ENCODE measurements at places on chromosomes 4 and X.
A peak's percentile ranks its signal among the peaks of the same experiment; 100 is the strongest.

GRCh38 chr4:40812386-40812785 is 62.6 kb downstream of the NSUN7 start:
- DNase-seq, result no peak

DNA sequence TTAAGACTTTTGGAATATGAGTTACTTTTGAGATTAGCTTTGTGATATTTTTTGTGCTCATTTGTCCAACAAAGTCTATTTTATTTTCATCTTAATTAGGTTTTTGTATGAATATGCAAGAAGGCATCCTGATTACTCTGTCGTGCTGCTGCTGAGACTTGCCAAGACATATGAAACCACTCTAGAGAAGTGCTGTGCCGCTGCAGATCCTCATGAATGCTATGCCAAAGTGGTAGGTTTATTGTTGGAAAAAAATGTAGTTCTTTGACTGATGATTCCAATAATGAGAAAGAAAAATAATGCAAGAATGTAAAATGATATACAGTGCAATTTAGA is 10.8 kb downstream of the ALB start:
- no peak for DNase-seq

DNA sequence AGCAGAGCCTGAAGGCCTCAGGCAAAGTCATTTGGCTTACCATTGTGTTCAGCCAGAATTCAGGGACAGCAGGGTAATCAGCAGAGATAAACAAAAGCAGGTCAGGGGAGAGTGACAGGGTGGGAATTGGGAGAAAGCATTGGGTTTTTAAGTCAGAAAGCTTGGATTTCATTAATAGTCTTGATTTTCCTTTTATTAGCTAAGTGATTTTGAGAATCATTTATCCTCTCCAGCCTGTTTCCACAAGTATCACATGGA is 410.1 kb downstream of the HNRNPD start:
- DNase-seq, result no peak

GRCh38 chr4:88008122-88008742 is 797 bp downstream of the PKD2 start:
- DNase-seq, result no peak

GRCh38 chr4:119834906-119835612 is 206.5 kb upstream of the PDE5A start:
- DNase-seq, result no peak

DNA sequence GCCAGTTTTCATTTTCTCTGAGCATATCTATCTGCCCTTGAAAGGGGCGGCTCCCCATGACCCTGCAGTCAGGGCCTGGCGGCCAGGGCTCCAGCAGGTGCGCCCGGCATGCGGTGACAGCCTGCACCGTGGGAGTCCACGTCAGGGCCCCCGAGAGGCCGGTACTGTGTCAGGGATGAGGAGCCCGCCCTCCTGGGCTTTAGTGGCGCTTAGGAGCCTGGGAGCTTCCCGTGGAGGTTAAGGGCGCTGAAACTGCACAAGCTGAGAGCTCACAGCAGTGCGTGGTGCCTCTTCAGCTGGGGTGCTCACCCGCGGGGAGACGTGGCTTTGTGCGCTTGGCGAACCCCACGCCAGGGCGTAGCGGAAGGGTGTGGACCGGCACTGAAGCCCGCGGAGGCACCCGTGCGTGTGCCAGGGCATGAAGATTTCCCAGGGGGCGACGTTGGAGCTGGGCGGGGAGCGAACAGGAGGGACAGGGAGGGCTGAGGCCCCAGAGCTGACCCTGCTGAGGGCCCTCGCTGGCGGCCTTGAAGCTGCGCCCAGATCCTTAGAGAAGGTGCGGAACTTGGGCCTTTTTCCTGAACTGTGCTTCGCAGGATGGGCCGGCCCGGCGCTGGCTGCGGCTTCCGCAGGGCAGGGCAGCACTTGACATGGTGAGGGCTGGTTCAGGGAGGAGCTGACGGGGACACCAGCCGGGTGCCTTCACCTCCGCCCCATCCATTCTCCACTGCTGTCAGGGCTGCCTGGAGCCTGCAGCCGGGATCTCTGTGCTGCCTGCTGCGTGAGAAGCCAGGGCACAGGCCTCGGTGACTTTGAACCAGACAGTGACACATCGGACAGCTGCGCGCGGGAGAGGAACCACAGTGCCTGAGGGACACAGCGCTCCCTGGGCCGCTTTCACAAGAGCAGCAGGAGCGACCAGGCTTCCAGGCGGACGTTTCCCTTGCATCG is 32.9 kb downstream of the HTT-AS start:
- DNase-seq, result peak; percentile 69

DNA sequence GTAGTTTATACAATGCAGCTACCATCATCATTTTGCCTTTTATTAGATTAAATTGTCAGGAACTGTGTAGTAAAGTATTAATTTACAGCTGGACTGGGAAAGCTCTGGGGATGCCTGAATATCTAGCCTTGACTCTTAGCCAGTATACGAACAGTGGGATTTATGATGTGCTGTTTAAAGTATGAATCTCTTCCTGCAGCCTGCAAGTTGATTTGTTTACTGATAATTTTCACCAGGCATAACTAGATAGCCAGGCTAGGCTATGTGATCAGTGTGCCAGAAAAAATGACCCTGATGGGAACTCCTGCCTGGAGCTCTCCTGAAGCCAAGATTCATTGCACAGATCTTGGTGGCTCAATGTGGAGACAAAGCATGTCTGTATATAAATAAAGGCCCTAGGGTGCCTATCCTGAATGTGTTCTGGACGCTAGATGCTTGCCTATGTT is 119.2 kb downstream of the SCLT1 start:
- no peak for DNase-seq

GRCh38 chrX:68196939-68197791 is 236.1 kb downstream of the OPHN1 start:
- DNase-seq, result peak; percentile 18

DNA sequence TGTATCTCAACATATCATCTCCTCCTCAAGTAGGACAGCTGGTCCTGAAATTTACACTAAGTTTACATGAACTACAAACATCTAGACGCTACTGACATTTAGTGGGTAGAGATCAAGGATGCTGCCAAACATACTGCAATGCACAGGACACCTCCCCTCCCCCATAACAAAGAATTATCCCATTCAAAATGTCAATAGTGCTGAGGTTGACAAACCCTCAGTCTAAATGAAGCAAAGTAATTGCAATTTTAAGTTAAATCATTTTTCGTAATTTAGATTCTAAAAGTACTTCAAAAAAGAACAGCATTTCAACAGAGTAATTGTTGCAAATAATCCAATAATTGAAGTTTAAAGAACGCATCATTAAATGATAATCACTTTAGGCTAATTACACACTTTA is 1.2 kb downstream of the PRMT9 start:
- DNase-seq, result no peak

GRCh38 chrX:18956303-18957032 is 27.4 kb downstream of the PHKA2 start:
- DNase-seq, result no peak

GRCh38 chrX:148381603-148382002 is 118.8 kb upstream of the AFF2 start:
- no peak for DNase-seq

DNA sequence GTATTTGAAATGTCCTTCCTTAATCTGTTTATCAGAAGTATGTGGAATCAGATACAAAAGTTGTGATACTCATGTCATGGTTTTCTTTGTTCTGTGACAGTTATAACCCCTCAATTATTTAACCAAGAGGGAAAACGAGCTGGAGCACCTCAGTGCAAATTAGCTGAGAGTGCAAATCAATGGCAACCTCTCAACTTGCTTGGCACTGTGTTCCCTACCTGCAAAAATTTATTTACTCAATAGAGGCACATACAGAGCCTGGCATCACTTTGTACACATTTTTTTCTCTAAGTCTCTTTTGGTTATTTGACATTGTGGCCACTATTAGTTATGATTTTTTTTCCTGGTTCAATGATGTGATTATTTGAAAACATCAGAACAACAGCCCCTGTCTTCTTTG is 186.2 kb downstream of the STIM2 start:
- DNase-seq, result no peak

- DNase-seq, result no peak
These were observed 237.8 kb upstream of the PGRMC2 start for GRCh38 chr4:128525387-128525786.

- DNase-seq, result no peak
These were observed 304.2 kb downstream of the TENM3 start for GRCh38 chr4:182547435-182547834.

DNA sequence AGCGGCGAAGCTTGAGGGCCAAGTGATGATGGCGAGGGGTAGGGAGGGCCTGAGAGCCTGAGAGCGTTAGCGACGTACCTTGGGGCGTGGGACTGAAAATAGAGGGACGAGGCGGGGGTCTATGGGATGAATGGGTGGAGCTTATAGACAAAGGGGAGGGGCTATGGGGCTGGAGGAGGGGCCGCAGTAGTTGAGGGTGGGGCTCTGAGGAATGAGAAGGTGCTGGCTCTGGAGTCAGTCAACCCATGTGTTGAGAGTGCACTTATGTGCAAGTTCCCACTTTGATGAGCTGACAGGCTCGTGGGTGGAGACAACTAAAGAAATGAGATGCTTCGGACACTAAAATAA is 488 bp downstream of the TBC1D25 start:
- DNase-seq, result peak; percentile 35

DNA sequence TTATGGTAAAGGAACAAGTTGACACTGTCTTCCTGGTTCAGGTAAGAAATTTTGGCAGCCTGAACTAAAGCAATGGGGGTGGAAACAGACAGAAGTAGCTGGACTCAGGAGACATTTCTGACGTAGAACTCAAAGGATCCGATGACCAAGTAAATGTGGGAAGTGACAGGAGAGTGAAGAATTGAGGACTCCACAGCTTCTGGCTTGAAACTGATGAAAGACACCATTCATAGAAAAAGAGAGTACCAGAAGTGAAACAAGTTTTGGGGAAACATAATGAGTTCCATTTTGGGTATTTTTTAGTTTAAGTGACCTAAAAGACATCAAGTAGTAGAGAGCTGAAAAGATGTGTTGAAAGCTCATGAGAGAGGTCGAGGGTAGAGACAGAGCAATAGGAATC is 5.7 kb downstream of the FAM120C start:
- DNase-seq, result no peak

- DNase-seq, result no peak
These were observed 379.1 kb downstream of the SH2D1A start for GRCh38 chrX:124725502-124725901.

DNA sequence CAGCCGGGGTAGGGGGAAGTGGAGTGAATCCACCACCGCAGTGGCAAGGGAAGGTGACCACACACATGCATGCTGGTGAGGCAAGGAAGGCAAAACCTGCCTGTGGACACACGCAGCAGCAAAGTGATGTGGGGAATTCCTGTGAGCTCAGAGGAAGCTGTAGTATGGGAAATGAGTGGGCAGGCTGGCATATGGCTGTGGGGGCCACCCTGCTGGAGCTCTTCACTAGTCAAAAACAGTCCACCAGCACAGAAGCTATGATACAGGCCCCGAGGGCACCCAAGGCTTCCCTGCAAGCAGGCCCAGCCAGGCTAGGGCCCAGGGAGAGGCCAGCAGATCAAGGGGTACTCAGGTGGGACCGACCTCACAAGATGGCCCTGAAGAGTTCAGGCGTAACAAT is 239.1 kb downstream of the CHM start:
- no peak for DNase-seq

GRCh38 chr4:169184686-169185085 is 86.1 kb downstream of the SH3RF1 start:
- no peak for DNase-seq

DNA sequence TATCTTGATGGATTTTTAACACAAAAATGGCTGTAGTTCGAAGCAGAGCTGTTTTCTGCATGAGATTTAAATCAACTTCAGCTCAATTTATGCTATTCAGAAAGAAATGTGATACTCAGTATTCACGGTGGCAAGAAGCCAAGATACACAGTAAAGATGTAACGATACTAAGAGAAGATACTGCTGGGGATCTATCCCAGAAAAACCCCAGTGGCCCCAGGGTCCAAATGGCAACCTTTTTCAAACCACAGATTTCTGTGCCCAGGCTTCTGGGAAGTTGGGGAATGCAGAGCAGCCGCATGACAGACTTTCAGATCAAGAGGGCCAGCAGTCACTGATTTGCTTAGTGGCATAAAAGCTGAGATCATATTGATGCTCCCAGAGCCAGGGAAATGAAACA is 353.9 kb downstream of the AFF2 start:
- no peak for DNase-seq

DNA sequence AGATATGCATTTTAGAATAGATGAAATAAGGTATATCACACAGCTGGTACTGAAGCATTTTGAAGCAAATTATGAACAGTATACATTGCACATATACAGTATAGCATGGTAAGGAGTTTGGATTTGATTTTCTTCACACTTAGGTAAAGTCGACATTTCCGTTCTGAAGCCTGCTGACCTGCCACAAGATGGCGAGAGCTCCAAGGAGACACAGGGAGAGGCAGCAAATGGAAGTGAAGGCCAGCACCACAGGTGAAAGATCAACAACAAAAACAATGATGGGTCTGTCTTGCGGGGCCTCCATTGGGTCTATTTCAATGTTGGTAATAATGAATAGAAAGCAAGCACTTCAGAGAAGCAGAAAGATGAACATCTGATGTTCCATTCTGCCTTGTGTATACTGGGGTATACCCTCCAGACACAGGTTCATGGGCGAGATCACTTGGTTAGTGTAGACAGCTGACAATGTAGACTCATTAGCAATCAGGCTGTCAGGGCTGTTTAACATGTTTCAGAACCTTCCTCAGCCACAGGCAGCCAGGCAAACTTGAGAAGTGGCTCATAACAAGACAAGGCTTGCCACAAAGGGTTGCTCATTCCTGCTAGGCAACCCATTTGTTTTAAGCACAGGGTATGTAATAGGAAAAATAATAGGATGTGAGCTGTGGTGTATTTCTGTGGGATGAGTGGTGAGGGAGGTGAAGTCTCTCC is 21.4 kb upstream of the NOX1 start:
- no peak for DNase-seq

DNA sequence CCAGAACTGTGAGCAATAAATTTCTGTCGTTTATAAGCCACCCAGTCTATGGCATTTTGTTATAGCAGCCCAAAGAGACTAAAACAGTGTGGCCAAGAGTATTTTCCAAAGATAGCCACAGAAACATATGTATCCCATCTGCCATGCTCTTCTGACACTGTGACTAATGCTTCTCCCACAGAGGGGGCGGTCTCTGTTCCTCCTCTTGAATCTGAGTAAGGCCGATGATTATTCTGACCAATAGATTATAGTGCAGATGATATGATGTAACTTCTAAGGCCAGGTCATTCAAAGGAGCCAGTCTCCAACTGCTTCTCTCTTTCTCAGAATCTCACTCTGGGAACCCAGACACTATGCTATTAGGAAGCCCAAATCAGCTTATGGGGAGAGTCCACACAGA is 570.7 kb downstream of the BCOR start:
- no peak for DNase-seq

- DNase-seq, result no peak
These were observed 567.3 kb downstream of the PDHA2 start for GRCh38 chr4:96407225-96407624.

GRCh38 chr4:108292229-108292628 is 123.5 kb upstream of the LEF1 start:
- DNase-seq, result no peak

GRCh38 chrX:112991801-112992200 is 151.2 kb upstream of the AMOT start:
- DNase-seq, result no peak

All from breast epithelium (tissue), 4 donors.